ENCODE measurements at places on chromosomes 12 and 14.

DNA sequence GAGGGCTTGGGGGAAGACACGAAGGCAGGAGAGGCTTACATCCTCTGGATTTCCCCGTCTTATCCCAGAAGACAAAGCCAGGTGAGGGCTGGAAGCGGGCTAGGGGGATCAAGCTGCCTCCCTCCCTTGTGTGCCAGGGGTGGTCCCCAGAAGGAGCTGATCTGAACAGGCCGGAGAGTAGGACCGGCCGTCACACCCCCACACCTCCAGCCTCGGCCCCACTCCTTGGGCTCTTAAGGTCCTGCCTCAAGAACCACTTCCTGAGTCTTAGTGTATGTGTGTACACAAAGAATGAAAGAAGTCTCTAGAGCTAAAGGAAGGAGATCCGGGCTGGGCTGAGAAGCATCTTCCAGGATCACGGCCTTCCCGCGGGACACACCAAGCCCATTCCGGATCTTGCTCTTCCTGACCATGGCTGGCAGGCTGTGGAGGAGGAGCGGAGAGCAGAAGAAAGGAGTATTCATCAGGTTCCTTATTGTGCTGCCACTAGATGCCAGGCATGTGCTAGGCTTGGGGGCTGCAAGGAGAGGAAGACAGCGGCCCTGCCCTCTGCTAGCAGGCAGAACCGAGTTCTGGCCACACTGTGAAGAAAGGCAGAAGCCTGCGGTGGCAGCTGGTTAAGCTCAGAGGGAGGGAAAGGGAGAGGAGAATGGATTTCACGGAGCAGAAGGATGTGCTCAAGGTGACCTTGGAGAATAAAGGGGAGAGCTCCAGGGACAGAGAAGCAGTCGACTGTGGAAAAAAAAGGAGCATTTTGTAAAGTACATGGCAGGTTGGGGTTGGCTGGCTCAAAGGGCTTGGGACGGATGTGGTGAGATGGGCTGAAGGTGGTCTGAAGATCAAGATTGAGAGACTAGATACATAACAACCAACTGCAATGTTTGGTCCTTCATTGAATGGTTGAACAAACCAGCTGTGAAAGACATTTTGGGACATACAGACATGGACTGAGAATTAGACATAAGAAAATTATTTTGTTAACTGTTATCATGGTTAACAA lies 1.3 kb upstream of the CD63 start:
- peak; percentile 75 for DNase-seq

DNA sequence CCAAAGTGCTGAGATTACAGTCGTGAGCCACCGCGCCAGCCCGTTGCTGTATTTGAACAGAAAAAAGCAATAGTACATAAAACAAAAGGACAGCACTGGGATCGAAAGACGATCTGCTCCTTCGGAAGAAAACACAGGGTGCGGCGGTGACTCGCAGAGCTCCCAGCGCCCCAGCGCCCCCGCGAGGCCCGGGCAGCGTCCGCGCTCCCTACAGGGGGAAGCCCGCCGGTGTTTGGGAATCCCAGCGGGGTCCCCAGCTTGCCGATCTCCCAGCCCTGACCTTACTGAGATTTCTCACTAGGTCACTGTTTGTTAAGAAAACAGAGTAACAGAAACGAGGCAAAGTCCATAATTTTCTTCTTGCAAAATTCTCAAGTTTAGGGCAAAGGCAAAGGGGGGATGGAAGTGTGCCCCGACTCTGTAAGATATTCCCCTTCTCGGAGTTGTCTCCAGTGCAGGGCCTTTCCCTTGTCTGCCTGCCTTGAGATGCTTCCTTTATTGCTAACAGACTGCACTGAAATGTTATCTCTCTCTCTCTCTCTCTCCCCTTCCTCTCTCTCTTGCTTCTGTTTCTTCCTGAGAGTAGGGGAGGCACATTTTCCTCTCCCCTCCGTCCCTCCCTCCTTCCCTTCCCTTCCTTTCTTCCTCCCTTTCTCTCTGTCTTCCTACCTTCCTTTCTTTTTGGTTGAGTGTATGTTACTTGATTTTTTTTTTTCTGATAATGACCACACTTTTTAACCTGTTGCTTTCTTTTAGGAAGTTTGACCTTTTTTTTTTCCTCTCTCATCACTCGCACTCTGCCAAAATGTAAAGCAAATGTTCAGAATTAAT lies 91.9 kb downstream of the TMEM30B start:
- peak; percentile 22 for DNase-seq

DNA sequence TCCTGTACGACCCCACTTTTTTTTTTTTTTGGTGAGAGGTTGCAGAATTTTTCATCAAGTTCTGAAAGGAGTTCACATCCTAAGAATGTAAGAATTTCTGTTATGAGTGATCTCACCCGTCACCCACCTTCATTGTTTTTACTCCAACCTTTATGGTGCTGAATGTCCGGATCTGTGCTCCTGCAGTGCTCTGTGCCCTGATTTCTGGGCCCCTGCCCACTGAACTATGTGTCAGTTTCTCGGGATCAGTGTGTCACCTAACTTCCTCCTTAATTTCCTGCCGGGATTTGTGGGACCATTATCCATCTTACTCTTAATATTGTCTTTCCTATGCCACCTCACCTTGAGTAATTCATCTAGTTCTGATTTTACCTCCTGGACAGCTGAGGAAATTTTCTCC lies 11.6 kb downstream of the RASSF8 start:
- DNase-seq = no peak

DNA sequence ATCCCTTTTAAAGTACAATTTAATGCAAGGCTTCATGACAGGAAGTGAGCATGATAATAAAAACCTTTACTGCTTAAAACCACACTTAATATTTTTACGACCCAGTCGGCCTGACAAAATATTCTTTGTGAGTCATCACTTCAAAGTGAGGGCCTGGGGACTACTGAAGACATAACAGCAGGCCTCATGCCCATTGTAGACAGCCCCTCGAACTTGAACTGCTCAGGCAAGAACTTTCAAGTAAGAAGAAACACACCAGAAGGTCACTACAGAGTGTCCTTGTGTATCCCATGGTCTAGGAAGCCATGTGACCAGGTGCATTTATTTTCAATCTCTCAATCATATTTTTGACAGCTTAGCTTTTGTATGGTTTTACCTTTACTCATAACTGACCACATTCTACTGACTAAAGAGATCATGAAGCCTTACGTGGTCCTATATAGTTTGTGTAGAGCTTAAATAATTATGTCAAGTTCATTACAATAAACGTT lies 61.4 kb upstream of the MANSC4 start:
- no peak for DNase-seq

DNA sequence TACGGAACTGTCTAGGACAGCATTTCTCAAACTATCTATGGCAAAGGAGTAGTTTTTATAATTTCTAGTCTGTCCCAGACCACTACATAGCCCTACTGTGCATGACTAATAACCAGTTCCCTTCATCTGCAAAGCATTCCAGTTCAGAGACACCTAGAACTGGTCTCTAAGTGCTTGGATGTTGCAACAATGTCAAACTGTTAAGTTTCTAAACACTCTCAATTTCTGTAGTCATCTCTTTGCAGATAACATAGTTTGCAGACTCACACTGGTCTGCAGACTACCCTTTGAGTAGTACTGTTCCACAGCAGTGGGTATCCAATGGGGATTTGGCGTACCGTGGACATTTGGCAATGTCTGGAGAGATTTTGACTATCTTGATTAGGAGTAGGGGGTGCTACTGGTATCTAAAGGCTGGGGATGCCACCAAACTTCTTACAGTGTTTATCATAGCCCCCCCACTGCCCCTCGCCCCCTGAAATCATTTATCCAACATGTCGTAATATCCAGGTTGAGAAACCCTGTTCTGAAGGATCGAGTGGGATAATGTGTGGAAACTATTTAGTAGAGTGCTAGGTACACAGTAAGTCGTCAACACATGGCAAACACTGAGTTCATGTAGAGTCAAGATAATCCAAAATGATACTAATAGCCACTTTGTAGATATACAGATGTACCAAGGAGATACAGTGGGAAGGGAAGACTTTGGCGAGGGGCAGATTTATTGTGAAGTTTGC lies 1.7 kb downstream of the C12orf76 start:
- DNase-seq = no peak

GRCh38 chr14:30332374-30332773 lies 226.6 kb upstream of the G2E3 start:
- no peak for DNase-seq

DNA sequence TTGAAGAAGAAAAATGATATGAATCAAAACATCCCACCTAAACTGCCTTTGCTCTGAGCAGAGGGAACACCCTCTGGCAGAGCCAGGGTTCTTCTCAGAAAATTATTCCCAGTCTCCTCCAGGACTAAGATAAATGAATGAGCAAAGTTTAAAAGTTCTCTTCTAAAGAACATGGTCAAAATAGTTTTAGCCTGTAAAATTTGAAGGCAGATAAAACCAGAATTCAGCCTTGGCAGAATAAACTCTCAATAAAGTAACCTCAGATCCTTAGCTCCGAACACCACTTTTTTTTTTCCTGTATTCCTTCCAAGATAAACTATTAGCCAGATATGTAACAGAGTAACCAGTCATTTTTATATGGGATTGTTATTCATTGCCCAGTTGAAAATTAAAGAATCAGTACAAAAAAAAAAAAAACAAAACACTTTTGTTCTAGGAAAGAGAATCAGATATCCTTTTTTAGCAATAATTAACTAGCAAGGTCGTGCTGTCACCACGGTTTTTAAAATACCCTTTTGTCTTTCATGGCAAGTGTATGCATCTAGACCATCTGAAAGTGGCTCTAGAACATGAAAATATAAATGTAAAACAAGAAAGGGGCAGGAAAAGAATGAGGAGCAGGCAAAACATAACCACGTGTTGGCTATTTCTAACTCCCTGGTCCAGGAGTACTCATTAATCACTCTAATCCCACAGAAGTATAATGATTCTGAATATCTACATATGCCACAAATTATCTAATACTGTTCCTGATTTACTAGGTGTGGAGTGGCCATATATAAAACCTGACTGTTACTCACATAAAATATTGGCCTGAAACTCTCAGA lies 60.8 kb downstream of the CAPZA3 start:
- no peak for DNase-seq

GRCh38 chr12:66072566-66072965 lies 58.0 kb downstream of the LLPH start:
- no peak for DNase-seq

- no peak for DNase-seq
Observed at GRCh38 chr12:100508751-100509150, 35.1 kb downstream of the NR1H4 start.

GRCh38 chr12:79725987-79726386 lies 35.2 kb upstream of the PAWR start:
- DNase-seq = no peak

DNA sequence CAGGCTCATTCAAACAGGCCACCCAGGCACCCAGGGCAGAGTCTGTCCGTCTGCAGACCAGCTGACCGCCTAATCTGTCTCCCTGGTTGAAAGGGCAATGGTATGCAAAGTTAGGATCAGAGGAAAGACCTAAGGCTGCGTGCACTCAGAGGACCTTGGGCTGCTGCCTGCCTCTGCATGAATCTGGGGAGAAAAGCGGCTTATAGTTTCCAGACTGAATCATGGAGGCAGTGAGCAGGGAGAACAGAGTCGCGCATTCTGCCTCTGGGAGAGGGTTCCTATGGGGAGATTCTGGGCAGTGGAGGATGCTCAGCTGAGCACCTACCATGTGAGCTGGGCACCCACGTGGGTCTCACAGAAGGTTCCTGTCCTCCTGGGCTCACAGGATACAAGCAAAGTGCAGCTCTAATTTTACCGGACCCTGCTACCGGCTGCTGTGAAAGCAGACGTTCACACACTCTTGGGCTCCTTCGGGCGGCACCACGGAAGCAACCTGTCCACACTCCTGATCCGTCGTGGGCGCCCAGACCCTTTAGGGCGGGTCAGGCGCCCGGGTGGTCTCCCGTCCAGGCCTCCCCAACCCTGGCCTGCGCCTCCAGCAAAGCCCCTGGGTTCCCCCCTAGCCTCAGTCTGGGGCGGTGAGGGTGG lies 772 bp downstream of the SCARB1 start:
- DNase-seq = peak; percentile 38

DNA sequence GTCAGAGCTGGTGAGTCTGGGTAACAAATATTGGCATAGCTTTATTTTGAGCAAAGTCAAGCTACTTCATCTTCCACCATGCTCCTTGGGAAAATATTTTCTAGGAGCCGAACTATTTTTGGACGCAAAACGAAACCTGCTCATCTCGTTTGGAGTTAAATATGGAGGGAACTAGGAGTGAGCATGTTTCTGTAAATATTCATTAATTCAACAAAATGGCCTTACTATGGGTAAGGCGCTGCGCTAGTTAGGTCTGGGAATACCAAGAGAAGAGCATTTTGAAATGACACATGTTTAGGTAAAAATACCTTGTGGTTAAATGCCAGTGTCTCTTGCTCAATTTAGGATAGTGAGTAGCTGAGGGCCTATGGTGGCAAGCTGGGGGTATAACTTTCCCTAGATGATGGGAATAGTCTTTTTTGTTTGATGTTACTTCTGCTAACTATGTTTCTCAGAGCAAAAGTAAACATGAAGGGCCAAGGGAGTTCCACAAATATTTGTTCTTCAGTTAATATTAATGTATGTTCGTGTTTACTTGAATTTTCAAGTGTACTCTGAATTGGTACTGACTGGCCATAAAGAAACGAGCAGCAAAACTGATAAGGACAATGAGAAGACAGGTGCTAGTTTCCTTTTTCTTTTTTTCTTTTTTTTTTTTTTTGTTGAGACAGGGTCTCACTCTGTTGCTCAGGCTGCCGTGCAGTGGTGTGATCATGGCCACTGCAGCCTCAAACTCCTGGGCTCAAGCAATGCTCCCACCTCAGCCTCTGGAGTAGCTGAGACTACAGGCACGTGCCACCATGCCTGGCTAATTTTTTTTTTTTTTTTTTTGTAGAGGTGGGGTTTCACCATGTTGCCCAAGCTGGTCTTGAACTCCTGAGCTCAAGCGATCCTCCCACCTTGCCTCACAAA lies 77.7 kb downstream of the MAP1LC3B2 start:
- DNase-seq = no peak

- DNase-seq = no peak
Observed at GRCh38 chr12:116646901-116647300, 87.7 kb downstream of the MAP1LC3B2 start.

DNA sequence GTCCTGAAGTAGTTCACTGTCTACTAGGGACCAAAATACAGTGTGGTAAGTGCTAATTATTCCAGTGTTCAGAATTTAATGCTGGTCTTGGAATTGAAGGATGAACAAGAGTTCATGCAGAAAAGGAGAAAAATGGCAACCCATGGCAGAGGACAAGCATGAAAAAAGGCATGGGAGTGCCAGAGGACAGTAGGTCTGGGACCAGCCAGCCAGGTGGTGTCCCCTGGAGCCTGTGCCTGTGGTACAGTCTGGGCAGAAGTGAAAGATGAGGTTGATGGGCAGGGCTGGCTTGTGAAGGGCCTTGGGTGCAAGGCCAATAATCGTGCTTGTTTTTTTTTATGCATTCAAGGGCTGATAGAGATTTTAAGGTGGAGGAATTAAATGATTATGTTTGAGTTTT lies 21.0 kb downstream of the C12orf75 start:
- DNase-seq = no peak

GRCh38 chr14:80699861-80700260 lies 241.7 kb downstream of the CEP128 start:
- DNase-seq = no peak
